HCEC 1CT (cell line): ENCODE measurements at places on chromosomes 3 and 15.
A peak's percentile ranks its signal among the peaks of the same experiment; 100 is the strongest.

- no peak for DNase-seq
Measured at GRCh38 chr15:93047621-93048425, 41.2 kb downstream of the RGMA start.

GRCh38 chr3:116947148-116947547 lies 237.6 kb downstream of the TUSC7 start:
- no peak for DNase-seq

GRCh38 chr15:29322415-29322814 lies 52.8 kb upstream of the NSMCE3 start:
- DNase-seq = no peak

DNA sequence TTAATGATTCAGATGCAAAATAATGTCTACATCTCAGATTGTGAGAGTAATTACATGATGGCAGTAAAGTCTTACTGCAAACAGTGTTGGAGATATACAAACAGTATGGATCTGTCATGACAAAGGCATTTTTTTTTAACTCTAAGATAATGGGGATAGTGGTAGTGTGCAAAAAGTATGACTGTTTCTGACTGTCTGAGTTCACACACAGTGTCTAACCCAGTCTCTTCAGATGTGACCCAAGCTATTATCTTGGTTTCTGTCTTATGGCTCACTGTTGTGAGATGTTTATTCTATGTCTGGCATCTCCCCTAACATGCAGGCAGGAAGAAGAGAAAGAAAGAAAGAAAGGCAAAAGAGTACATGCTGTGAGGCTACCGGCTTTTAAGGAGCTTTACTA lies 17.0 kb downstream of the RPL39L start:
- DNase-seq = no peak

GRCh38 chr3:61679026-61679425 lies 117.7 kb downstream of the PTPRG start:
- no peak for DNase-seq

DNA sequence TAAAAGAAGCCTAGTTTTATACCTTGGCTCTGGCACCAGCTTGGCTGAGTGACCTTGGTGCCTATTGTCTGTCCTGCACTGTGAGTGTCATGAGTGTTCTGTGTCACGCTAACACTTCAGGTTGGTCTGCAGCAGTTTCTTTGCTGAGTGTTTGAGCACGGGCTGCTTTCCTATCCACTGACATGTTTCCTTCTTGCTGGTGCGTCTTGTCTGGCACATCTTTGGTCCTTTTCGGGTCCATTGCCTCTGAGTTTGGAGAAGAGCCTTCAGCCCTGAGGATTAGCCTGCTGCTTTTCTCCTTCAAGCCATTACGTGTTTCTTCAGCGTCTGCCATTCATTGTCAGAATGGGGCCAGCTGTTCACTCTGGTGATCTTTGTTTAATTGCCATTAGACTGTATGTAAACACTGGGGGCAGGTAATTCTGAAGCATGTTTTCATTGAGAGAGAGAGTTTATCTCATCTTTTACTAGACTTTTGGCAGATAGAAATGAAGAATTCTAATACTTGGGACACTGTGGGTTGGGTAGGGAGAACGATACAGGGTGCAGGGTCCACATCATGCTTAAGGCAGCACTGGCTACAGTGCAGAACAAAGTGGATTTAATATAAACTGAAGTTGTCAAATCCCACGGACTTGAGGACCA lies 55.5 kb downstream of the LRRC28 start:
- no peak for DNase-seq

- no peak for DNase-seq
Measured at GRCh38 chr3:101156787-101157345, 163.5 kb downstream of the IMPG2 start.

- DNase-seq = no peak
Measured at GRCh38 chr3:55963601-55964000, 476.5 kb upstream of the WNT5A start.

- no peak for DNase-seq
Measured at GRCh38 chr15:85688711-85689110, 106.0 kb downstream of the KLHL25 start.

- DNase-seq = no peak
Measured at GRCh38 chr3:62039586-62039985, 333.8 kb downstream of the FEZF2 start.

- no peak for DNase-seq
Measured at GRCh38 chr3:69305011-69305410, 80.9 kb downstream of the FRMD4B start.

GRCh38 chr3:134249935-134250716 lies 533 bp downstream of the RYK start:
- peak; percentile 41 for DNase-seq

DNA sequence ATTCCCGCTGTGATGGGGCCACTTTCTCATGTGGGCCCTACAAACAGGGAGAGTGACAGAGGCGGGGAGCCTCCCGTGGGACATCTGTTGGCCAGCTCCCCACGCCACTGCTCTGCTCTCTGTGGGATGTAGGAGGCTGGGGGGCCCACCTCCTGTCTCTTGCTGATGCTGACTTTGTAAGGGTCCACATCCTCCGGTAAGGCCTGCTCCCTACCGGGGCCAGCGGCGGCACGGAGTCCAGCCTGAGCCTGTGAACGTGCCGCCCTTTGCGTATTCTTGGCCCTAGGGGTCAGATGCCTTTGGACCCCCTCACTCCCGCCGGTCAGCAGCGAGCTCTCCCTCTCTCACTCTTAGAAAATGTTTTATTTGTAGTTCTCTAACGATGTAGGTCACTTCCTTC lies 153.2 kb downstream of the LRRC28 start:
- DNase-seq = no peak

- no peak for DNase-seq
Measured at GRCh38 chr3:65026151-65026550, 338.4 kb upstream of the ADAMTS9 start.

DNA sequence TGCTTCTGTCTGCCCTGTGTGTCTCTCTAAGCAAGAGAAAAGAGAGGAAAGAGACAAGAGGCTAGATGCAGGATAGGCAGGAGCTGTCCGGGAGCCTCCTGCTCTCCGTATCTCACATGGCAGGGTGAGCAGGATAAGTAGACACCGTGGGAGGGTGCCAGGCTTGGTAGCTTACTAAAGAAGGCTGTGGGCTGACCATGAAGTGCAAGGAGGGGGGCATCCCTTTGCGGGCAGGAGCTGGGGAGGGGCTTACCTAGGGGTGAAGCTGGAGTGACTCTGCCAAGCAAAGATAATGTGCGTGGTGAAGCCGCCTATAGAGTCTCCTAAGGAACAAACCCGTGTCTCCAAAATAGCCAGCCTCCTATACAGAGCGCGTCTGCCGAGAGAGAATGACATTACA lies 33.7 kb upstream of the TMC3 start:
- DNase-seq = no peak

- peak; percentile 21 for DNase-seq
Measured at GRCh38 chr3:8458238-8458661, 43.4 kb upstream of the LMCD1 start.

DNA sequence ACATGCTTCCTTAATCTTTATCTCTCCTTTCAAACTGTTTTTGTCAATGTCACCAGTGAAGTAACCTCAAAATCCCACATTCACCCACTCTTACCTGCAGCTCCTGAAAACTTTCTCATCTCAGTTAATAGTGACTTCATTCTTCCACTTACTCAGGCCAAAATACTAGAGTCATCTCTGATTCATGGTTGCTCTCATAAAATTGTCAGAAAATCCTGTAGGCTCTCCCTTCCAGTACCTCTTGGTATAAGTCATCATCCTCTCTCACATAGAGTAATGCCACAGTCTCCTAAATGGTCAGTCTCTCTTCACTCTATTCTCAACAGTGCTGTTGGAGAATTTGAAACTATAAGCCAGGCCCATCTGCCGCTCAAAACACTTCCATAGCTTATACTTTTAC lies 34.9 kb upstream of the POU1F1 start:
- peak; percentile 23 for DNase-seq

GRCh38 chr3:157368171-157368570 lies 68.5 kb upstream of the PTX3 start:
- DNase-seq = no peak

GRCh38 chr3:4150816-4151215 lies 152.4 kb upstream of the SETMAR start:
- no peak for DNase-seq

DNA sequence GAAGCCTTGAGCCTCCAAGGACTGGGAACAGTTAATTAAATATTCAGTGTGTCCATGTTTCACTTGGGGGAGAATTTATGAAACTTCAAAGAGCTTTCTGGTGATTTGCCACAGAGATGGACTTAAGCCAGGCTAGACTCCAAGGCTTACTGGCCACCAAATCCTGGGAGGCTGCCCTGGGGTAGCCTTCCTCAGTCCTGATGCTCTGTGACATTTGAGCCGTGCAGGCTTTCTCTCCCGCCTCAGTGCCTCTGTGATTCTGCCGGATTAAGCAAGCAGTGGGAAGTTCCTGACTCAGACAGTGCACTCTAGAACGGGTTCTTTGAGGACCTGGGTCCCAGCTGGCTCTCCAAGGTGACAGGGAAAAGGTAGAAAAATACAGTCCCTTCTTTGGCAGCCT lies 314.7 kb upstream of the ICE2 start:
- DNase-seq = no peak

GRCh38 chr3:7728566-7729519 lies 772.8 kb upstream of the LMCD1 start:
- no peak for DNase-seq

GRCh38 chr3:146080578-146080977 lies 80.4 kb downstream of the PLOD2 start:
- no peak for DNase-seq

DNA sequence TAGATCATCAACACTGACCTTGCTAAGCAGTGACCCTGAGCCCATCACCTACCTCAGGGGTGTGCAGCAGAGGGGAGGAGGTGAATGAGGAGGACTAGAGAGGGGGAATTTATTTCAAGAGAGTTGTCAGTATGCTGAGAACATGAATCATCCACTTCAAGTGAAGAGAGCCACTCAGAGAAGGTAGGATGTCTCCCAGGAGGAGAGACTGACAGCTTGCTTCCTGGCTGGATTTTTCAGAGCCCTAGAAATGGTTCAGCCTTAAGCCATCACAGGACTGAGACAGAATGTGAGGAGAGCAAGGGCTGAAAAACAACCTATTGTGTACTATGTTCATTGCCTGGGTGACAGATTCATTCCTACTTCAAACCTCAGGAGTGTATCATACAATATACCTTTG lies 34.8 kb downstream of the CCNL1 start:
- DNase-seq = no peak

DNA sequence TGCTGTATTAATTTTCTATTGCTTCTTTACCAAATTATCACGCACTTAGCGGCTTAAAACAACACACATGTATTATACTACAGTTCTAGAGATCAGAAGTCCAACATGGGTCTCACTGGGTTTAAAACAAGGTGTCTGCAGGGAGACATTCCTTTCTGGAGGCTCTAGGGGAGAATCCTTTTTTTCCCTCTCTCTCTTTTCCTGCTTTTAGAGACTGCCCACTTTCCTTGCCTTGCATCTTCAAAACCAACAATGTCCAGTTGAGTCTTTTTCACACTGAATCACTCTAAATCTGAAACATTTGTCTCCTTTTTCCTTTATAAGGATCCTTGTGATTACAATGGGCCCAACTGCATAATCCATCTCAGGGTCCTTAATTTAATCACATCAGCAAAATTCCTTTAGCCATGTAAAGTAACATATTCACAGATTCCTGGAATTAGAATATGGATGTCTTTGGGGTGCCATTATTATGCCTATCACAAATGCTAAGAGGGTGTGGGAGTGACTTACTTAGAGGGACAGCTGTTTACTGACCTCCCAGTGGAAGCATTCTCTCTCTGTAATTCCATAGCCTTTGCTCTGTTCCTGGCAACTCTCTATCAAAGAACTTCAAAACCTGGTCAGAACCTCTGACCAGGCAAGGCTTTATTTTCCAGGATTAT lies 21.8 kb downstream of the CD200 start:
- no peak for DNase-seq

DNA sequence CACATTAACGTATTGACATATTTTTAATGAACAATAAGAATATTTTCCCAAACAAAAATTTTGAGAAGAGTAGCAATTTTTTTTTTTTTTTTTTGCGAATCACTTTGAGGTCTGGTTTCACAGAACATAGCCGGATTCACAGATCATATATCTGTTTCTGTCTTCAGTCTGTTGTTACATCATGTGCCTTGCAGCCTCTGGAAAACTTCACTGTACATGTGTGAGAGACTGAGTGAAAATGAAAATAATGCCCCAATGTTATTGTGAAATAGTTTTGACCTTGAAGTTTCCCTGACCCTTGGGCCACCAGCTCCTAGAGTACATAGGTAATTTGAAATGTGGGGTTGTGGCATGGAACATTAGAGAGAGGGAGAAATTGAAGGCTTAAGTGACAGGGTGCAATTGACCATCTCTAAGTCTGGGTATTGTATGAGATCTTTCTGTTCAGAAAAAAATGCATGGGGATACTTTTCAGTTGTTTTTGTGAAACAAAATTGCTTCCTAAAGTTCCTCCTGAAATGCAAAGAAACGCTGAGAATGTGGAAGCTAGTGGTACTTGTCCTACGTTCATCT lies 14.0 kb downstream of the ITPR1 start:
- DNase-seq = no peak

DNA sequence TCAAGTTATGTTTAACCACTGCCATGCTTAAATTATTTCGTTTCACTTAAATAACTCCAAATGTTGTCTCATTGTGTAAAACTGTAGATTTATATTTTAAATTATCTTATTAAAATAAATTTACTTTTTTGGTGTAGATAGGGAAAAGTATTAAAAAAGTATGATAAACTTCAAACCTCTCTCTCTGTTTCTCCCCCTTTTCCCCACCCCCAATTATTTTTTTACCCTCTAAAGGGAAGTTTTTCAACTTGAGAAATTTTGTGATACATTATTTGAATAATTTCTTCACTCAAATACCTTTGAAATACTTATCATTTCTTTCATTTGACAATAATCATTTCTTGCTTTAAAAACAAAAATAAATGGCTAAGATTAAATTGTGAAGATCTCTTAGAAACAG lies 66.9 kb upstream of the EIF1B start:
- no peak for DNase-seq

DNA sequence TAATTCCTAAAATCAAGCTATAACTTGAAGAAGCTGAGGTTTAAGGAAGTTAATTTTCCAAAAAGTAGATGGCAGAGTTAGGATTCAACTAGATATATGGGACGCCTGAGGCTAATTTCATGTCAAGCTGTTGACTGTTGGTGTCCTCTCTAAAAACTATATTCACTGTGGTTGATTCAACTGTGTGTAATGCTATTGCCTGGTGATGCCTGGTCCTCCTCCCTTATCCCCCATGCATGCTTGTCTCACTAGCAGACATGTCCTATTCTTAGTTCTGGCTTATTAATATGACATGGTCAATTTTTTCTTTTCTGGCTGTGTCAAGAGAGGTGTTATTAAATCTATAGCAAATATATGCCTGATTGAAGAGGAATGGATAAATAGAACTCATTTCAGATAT lies 156.1 kb downstream of the SPATA16 start:
- DNase-seq = no peak

DNA sequence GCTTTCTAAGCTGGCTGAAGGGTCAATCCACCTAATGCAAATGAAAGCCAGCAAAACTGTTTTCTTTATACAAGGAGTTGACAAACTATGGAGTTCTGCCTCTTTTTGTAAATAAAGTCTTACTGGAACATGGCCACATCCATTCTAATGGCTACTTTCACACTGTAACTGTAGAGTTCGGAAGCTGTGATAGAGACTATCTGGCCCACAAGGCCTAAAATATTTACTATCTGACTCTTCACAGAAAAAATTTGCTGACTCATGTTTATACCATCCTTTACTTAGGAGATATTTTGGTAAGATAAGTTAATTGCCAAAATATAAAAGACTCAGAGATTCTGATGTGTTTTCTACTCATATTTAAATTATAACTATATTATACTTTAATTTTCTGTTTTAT lies 93.7 kb upstream of the GK5 start:
- DNase-seq = peak; percentile 80

- no peak for DNase-seq
Measured at GRCh38 chr3:125694761-125695294, 99.5 kb upstream of the OSBPL11 start.

- no peak for DNase-seq
Measured at GRCh38 chr15:59278120-59278519, 71.5 kb downstream of the LDHAL6B start.
